ENCODE measurements at places on chromosomes 3 and 15.

DNA sequence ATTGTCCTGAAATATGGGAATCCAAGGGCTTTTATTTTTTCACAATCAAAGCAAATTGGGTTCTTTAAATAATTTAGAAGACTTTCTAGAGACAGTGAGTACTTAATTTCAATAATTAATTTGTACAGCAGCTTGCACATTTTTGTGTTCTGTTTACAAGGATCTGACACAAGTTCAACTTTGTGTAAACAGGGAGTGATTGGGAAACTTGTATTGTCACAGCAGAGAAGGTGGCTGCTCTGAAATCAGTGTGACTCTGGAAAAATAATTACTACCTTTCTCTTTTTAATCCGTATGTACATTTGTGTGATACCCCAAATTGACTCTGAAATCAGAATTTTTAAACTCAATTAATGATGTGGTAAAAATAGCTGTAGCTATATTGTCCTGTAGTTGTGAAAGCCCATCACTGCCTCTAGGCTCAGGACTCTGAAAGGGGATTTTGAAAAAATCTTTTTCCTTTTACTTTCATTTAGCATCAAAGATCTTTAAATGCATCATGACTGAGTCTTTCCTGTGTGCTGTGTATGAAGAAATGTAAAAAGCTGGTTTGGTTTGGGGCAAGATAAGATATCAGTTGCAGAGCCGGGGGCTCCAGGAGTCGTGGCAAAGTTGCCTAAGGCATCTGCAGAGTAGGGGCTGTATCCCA, 45.1 kb downstream of the MFSD1 start:
- no peak for DNase-seq

GRCh38 chr3:194748225-194748624, 62.5 kb downstream of the FAM43A start:
- DNase-seq = no peak

DNA sequence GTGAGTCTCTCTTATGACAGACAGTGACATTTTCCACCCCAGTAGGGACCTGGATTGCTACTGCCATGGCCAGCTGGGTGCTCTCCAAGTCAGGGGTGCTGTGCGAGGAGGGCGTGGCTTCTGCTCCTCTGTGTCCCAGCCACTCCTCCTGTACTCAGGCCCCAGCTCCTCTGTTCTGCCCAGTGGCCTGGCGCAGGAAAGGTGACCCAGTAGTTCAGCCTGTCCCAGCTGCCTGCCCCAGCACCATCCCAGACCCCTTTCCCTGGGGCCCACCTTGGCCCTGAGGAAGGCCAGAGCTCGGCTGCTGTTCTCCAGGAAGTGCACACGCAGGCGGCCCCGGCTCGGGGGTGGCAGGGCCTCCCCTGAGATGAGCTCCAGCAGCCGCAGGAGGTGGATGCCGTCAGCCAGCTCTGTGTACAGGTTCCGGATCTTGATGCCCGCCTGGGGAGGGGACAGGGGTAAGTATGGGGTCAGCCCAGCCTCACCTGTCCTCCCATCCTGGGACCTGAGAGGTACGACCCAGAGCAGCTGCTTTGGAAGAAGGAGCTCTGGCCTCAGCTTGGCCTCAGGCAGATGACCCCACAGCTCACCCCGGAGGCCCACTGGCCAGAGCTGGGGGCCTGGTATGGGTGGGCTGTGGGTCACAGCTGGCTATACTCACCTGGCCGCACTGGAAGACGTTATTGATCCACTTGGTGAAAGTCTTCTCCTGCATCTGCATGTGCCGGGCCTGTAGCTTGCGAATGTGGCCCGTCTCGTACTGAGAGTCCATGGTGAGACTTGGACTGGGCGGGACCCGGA, 1.0 kb downstream of the SPTBN5 start:
- peak; percentile 22 for DNase-seq

GRCh38 chr15:36601497-36601932, 22.1 kb downstream of the CDIN1 start:
- no peak for DNase-seq

DNA sequence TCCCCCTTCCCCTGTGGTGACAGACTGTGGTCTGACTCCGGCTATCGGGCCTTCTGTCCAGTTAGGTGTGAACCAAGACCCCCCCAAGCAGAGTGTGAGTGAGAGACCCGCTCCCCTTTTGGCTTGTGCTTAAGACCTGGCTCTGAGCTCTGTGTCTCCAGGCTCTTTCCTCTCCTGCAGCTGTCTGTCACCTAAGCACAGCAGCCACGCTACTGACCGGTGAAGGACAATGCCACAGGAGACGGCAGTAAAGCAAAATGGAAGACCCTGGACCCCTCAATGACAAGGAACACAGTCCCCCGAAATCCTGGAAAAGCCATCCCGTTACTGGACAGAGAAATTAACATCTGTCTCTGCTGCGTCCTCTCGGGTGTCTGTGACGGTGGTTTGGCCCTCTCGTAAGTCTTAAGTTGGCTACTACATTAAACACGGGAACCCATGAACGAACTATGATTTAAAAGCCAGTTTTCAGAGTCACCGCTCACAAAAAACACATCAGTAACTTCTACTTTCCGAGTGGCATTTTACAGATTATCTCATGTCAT, 53.7 kb downstream of the CHSY1 start:
- no peak for DNase-seq

All from CD4-positive, alpha-beta T cell treated with Interleukin-21 for 1 hour (primary cell).